ENCODE measurements at places on chromosomes 16 and 17.

DNA sequence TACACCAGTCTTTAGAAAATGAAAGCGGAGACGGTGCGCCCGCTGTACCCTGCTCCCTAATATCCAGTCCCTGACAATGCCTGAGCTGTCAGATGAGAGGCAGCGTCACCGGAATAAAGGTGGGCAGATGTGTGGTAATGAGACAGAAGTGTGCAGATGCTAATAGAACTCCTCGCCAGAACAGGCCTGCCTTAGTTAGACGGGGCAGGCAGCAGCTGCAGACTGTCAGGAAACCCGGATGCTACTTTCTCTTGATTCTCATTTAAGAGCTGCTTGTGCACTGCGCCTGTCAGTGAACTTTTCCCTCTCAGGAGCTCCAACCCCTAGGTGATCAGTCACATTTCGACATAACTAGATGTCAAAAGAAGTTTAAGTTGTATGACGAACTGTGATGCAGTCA is 221.8 kb upstream of the IRX3 start:
- DNase-seq, result no peak

- DNase-seq, result no peak
These were observed 247.4 kb downstream of the PRKCA start for GRCh38 chr17:66549731-66550207.

GRCh38 chr17:48841395-48841831 is 10.6 kb downstream of the CALCOCO2 start:
- no peak for DNase-seq

- DNase-seq, result no peak
These were observed 2.8 kb upstream of the LPCAT2 start for GRCh38 chr16:55506083-55506482.

GRCh38 chr16:795580-796229 is 4.8 kb downstream of the GNG13 start:
- DNase-seq, result no peak

DNA sequence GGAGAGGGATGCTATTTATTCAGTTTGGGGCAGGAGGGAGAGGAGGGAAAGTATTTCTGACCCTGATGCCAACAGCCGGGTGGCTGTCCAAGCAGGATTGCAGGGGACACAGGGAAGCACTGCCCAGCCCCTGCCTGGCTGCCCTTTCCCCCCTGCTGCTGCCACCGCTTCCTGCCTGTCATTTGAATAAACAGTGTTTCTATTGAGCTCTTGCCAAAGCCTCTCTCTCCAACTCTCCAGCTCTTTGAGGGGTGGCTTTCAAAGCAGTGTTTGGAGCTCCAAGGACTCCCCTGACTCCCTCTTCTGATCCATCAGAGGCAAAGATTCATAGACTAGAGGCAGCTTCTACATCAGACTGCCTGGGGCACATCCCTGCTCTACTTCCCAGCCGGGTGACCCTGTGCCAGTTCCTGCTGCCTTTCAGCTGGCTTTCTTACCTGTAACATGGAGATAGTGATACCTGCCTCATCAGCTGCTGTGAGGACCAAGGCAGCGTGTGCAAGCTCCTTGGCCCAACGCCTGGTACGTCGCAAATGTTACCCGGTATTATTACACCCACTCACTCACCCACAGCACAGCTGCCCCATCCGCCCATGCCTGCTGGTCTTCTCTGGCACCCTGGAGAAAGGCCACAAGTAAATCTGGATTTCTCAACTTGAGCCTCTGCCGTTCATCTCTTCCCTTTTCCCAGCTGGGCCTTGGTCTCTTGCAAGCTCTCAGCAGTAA is 9.5 kb downstream of the PROCA1 start:
- peak; percentile 57 for DNase-seq

- peak; percentile 31 for DNase-seq
These were observed 128.4 kb upstream of the TNRC6C start for GRCh38 chr17:77829843-77830799.

DNA sequence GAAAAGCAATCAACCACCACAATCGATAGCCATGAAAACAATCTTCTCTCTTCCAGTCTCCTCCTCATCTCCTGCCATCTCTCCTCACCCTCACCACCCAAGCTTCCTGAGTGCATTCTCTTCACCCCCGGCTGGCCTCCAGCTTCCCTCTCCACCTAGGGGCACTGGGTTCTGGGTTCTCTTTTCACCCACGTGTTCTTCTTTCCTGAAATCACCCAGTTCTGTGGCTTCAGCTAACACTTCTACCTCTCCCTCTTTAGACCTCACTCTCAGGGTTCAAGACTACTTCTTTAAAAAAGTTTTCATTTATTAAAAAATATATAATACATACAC is 8.2 kb downstream of the ITGAM start:
- DNase-seq, result no peak

DNA sequence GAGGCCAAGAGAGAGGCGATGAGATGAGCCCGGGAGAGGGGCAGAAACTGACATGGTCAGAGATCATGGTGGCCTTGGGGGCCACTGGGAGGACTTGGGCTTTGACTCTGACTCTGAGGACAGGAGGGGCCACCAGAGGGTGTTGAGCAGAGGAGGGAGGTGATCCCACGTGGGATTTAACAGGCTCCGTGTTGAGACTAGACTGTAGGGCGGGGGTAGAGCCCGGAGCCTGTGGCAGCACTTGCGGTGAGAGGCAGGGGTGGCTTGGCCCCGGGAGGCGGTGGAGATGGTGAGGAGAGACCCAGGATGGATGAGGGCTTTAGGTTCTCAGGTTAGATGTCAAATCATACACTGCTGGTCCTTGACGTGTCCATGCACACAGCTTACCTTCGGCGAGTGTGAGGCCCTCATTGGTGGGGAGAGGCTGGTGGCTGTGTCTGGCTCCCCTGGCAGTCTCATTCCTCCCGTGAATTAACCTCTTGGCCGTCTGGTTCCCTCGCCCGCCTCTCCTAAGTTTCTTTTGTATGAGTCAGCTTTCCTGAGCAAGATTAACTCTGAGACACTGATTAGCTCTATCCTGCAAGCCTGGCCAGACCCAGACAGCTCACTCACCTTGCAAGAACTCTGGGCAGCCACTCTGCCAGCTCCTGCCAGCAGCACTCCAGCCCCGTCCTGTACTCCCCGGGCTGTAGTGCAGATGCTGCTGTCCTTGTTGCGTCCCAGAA is 39.7 kb downstream of the VPS35L start:
- DNase-seq, result no peak

DNA sequence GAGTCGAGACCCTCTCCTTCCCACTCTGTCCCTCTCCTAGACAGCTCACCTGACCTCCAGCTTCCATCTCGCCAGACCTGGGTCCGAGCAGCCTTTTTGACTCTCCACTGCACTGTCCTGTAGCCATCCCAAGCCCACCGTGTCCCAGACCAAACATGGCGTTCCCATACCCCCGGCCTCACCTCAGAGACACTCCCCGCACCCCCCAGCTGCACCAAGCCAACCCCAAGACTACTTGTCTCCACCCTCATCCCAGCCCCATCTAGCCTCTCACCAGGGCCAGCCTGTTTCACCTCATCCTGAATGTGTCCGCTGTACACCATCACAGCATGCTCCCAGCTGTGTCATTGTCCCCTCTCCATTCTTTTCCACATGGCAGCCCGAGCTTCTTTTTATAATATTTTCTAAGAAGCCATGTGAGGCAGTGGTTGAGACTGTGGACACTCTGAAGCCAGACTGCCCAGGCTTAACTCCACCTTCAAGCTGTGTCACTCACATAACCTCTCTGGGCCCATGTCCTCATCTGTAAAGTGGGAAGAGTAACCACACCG is 1.5 kb downstream of the MYO15A start:
- no peak for DNase-seq

DNA sequence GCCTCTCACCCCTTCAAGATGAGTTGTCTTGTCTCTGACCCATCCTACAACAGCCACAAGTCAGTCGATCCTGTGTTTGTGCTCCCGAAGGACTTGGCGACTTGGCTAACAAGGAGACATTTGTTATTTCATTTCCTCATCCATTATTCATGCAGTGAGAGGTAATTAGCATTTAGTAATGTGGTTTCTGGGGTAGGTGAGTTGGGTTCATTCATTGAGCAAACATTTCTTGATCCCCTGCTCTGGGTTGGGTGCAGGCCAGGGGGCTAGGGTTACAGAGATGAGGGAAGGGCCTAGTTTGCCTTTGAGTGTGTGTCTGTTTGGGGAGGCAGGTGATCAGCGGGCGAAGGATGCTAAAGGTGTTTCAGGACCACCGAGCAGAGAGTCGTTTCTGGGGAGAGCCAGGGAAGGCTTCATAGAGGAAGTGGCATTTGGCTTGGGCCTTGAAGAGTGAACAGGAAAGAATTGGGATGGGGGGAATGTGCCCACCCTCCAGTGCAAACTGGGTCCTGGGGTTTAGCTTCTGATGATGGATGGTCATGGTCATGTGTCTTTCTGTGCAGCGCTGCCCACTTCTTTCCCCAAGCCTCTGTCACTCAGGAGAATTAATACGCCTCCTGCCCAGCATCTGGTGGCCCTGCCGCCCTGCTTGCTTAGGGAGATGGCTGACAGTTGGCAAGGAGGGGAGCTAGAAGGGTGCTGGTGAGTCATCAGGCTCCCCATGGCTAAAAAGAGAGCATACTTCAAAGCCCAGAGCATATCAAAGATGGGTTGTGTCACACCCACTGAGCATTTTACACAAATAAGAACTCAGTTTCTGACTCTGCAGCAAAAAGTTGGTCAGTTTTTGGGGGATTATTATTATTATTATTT is 38.5 kb downstream of the MSI2 start:
- no peak for DNase-seq

Measured in nucleus accumbens (tissue), 56 donors.